Stimulated activated CD4-positive, alpha-beta T cell treated with anti-CD3 and anti-CD28 coated beads, TNF-alpha, amount 100 ng/mL, for 4 hours (primary cell): ENCODE measurements at places on chromosomes 16 and 17.

DNA sequence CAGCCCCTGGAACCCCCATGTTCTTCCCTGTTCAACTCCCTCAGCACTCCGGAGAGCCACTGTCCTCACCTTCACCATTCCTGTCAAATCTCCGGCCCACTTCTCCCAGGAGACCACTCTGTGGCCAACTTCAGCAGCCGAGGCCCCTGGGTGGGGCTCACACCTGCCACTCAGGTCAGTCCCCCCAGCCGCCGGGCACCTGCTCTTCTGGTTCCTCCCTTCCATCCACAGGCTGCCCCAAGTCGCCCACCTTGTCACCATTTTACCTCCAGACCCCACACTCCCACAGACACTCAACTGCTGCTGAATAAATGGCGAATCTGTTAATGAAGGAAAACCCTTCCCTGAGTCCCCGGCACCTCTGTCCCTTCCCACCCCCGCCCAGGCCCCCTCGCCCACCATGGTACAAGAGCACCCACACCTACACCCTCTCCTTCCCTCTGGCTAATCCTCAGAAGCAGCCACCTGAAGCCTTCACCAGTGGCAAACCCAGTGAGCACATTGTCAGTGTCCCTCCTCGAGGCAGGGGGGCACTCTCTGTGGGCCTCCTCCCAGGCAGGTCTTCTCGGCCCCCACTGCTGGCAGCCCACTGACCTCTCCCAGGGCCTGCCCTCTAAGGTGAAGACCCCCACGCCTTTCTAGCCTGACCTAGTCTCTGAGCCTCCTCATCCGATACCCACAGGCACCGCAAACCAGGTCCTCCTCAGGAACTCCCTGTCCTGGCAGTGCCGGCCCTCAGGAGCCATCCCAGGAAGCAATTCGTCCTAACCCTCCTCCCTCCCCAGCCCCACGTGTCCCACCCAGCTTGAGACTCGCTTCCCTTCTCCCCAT lies 8.2 kb downstream of the CANT1 start:
- no peak for DNase-seq

DNA sequence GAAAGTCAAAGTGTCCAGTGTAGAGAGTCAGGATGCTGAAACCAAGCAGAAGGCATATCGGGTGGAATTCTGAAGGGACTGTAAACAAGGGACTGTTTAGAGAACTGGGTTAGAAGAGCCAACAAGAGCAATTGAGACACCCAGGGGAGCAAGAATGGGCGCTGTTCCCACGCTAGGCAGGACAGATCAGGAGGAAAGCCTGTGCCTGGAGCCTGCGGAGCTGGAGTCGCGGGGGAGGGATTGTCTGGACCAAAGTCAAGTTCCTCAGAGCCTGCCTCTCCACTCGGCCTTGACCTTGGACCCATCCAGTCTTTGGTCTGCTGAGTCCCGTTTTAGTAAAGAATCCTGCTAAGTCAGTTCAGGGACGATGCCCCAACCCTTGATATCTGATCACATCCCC lies 14.7 kb upstream of the KLHL36 start:
- DNase-seq = no peak

- no peak for DNase-seq
Measured at GRCh38 chr17:8382880-8383142, 182 bp downstream of the RPL26 start.

DNA sequence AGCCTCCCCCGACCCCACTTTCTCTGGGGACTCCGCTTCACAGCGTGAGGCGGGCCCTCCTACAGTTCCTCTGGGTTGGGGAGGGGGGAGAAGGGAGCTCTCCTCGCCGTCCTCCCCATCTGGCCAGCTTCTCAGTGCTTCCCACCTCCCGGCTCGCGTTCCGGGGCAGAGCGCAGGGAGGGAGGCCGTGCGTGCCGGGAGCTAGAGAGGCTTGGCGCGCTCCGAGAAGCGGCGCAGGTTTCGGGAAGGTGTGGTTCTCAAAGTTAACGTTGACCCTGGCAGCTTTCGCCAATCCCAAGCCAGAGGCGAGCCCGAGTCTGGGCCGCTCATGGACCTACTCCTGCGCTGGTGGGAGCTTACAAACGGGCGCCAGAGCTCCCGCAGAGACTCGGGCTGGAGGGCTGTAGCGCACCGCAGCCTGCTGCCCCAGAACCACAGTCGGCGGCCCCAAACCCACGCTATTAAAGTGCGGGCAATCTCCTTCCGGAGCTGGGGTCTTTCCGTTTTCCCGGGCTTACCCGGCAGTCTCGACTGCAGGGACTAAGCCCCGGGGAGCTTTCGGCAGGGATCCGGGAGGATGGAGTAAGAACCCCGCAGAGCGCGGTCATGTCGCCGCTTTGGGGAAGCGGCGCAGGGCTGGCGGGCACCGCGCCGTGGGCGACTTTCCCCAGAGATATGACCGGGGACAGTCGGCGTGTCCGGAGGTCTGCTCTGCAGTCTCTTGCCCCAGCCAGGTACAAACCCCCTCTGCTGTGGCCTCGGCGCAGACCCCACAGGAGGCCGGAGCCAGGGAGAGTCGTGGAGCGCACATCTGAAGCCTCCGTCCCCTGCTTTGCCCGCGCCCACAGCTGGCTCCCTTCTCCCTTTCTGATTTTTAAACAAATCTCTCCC lies 787 bp downstream of the CDH11 start:
- no peak for DNase-seq
